HTR-8/SVneo (cell line): ENCODE measurements at places on chromosomes 16 and 17.

DNA sequence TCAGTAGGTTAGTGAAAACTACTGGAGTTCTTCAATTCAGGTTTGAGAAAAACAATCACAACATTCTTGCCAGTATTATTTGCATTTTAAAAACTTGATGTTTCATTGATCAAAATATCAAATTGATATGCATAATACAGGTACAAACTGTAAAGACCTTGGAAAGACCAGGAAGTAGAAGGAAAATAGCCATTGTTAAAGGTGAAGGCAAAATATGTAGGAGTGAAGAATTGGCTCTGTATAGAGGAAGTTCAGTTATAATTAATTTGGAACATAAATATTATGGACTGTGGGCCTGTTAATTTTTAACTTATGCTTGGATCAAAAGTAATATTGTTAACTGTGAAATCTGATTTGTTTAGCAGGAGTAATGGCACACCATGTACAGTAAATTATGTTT lies 112.6 kb downstream of the BCAS3 start:
- no peak for DNase-seq

DNA sequence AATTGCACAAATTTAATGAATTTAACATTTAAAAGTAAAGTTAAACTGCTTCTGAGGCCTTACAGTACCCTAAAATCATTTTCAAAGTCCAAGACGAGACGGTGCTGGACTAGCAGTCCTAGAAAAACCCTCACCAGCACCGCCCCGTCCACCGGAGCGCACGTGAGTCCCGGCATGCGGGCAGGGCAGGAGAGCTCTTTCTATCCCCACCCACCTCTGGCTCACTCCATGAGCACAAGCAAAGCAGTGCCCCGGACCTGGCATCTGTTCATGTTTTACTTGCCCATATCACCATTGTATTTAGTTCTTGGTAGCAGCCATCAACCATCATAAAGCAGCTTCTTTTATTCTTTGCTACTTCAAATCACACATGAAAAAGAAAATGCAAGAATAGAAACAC lies 41.7 kb downstream of the ANKRD11 start:
- DNase-seq: no peak

DNA sequence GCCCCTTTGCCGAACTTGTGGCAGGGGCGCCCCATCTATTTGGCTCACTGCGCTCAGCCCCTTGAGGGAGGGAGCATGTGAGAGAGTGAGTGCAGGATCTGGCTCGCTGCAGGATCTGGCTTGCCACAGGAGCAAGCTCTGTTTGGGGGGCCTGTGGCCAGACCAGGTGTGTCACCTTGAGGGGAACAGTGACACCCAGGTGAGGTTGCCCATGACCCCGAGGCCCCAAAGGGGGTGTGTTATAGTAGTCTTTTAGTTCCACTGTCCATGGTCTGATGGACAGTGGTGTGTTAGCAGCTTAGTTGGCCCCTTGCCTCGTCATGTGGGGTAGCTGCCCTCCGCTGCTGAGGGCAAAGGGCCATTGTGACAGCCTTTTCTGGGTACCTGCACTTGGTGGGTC lies 41.6 kb downstream of the CCDC42 start:
- DNase-seq: no peak

DNA sequence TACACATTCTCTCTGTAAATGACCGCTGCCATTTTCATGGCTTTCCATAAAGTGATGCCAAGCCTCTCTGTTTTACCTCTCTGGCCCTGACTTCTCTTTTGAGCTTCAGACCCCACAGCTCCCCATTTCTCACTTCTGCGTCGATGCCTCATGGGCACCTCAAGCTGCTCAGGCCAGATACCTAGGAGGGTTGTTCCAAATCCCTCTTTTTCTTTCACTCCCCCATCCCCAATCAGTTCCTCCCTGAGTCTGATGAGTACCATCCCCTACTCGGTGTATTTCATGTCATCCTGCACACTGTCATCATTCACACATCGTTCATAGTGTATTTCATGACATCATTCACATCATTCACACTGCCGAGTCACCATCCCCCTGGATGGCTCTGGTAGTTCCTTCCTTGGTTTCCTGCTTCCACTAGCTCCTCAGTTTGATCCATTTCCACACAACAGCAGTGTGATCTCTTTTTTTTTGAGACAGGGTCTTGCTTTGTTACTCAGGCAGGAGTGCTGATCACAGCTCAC lies 43.1 kb downstream of the NTN1 start:
- DNase-seq: no peak

GRCh38 chr16:86243123-86243473 lies 267.2 kb upstream of the FOXF1 start:
- no peak for DNase-seq

DNA sequence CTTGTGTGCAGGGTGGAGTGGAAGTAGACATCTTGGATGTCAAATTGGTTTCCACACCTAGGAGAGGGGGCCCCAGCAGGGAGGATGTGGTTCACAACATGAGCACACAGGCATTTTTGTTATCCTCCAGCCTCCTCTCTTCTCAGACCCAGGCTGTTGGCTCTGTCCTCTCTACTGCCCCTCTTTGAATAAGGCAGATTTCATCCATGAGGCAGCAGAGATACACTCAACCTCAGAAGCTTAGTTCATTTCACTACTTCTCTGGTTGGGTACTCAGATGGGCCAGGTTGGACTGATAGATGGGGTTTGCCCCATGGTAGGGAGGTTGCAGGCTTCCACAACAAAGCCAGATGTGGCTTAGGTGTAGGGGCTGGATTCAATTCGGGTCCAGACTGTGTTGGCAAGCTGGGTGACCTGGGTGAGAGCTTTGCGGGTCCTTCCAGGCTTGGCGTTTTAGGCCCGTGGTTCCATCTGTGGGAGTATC lies 22.2 kb upstream of the NFATC3 start:
- DNase-seq: no peak

DNA sequence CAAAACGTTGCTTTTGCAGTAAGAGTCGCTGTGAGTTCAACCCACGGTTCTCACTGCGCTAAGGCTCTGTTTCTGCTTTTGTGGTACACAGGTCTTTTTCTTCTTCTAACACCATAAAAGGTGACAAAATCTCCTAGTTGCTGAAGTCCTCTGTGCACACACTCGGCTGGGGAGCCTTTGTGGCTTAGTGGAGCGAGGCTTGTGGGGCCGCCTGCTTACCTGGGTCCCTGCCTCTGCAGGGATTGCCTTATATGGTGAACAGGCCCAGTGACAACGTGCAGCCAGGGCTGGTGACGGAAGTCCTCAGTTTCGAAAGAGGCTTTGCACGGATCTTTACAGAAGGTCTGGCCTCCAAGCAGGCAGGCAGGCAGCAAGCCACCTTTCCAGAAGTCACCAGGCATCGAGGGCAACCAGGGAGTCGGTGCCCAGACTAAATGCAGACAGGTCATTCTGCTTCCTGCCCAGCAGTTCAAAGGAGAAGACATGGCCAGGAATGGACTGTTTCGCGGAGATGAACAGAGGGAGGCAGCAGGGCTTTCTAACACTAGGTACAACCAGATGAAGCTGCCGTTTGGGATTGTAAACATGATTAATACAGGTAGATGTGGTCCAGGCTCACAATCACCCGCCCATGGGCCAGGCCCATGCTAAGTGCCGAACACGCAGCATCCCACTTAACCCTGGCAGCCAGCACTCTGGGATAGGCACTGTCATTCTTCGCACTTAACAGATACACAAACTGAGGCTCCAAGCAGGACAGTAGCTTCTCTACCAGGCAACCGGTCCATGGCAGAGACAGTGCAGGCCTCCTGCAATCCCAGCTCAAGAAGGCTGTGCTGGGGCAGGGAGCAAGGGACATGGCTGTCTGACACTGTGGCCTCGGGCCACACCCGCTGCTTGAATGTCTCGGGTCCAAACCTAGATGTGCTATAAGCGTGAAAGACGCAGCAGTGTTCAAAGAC lies 10.7 kb upstream of the MEAK7 start:
- DNase-seq: no peak

GRCh38 chr16:5572056-5572455 lies 474.5 kb upstream of the EEF2KMT start:
- DNase-seq: no peak

GRCh38 chr16:85924675-85925074 lies 25.7 kb downstream of the IRF8 start:
- no peak for DNase-seq

DNA sequence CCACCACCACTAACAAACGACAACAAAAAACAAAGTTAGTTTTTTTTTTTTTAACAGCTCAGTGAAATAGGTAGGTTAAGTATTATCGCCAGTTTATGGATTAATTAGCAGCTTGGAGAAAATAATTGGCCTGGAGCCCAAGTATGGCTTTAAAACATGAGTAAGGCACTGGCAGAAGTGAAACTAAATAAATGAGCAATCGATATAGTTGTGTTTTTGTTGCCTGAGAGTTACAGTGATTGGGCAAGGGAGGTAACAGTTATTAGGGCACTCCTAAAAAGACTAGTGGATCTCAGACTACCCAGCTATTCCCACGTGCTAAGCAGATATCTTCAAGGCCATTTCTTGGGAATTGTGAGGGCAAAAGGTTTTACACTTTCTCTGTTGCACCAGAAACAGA lies 2.4 kb downstream of the MLKL start:
- DNase-seq: no peak

DNA sequence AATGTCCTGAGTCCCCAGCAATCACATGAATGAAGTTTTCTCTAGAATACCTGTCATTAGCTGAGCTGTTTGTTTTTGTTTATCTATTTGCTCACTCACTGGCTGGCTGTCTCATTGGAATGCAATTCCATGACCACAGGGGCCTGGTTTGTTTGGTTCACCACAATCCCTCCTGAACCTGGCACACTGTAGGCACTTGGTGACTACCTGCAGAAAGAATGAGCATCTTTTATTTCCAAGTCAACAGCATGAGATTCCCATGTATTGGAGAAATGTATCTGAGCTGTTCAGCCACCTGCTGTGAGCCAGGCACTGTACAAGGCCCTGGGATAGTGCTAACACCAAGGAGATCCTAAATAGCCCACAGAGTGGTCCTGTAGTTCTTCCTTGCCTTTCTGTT lies 345.1 kb downstream of the XYLT1 start:
- no peak for DNase-seq

DNA sequence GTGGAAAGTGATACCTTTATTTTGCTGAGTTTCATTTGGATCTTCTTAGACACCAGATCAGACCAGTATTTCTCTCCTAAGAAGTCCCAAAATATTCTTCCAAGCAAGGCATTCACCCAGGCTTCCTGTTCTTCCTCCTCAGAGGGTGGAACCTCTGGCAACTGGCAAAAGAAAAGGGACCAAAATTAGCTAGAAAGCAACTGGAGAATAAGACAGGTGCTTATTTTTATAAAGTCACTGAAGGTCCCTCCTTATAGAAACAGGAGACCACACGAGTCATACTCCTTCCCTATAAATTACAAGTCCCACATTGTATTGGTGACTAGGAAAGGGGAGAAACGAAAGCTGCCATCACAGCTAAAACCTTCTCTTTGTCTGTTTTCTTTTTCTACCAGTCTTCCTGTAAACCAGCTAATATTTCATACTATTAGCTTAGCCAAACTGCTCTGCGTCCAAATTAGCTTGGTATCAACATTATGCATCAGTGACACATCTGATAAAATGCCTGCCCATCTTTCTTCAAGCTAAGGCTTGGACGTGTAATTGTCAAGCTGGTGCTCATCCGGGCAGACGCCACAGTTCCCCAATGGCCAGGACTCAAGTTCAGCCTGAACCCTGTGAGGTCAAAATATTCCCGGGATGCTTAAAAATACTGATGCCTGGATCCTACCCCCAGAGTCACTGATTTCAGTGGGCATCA lies 47.5 kb upstream of the ERN1 start:
- DNase-seq: no peak

DNA sequence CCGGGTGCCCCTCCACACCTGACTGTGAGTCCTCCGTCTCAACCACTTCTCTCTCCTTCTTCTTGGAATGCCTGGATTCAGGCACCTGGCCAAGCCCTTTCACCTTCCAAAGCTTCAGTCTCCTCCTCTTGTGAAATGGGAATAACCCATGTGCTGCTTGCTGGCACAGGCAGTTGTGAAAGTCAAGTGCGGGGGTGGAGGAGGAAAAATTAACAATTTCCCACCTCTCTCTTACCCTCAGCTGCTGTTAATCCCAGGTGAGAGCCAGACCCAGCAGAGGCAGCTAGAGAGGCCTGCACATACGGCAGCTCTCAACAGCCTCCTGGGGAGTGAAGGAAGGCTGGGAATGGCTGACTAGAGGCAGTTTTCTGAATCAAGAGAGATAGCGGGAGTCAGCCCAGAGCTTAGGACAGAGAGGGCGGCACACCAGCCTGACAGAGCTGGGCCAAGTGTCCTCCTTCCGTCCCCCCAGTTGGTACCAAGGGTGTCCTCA lies 77.9 kb upstream of the LGALS9 start:
- no peak for DNase-seq
